ENCODE measurements at places on chromosomes 7 and 10. TPM values are rescaled to one million over a fixed set of nuclear protein-coding genes. Genes with fewer than 3 reads are reported as not detected.

NME8 gene
- total RNA-seq, result not detected

CLRN3 gene
- total RNA-seq, result not detected

CRPPA gene
- 3.5 TPM for total RNA-seq

RBP3 gene
- not detected for total RNA-seq

NXPH1 gene
- total RNA-seq, result 62.2 TPM

MUC12 gene
- not detected for total RNA-seq

Data from adrenal gland (tissue), 19 donors.